Smooth muscle cell of the brain vasculature (primary cell): ENCODE measurements at places on chromosomes 16 and 17.

GRCh38 chr16:30615358-30616091 is 5.3 kb upstream of the ZNF689 start:
- no peak for DNase-seq

DNA sequence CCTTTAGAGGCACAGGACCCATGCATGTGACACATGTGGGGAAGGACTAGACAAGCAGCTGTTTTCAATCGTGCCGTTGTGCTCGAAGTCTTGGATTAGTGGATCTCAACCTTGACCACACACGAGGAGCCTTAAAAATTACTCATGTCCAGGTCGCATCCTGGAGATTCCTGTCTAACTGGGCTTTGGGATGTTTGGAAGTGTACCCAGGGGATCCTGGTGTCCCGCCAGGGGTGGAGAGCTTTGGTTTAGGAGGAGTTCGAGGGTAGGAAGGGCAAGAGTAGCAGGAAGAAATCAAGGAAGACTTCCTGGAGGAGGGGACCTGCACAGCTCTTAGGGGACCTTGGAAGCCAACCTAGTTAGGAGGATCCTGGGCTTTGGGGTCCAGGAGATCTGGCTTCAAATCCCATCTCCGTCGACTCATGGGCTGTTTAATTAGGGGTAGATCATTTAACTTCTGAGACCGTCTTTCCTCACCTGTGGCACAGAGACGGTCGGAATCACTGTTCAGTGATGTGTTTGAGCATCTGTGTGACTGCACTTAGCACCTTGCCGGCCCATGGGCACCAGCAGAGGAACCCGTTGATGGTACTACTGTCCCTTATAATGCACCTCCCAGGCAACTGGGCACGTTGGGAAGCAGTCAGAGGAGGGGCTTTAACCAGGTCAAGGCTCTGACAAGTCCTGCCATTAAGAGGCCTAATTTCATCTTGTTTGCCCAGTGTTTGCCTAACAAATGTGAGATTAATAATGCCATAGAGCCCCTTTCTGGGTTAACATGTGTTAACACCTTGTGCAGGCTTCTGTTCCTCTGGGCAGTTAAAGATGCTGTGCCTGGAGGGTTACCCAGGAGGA is 102.0 kb upstream of the PLCG2 start:
- no peak for DNase-seq

GRCh38 chr16:88941913-88942909 is 34.8 kb downstream of the CBFA2T3 start:
- DNase-seq = no peak

DNA sequence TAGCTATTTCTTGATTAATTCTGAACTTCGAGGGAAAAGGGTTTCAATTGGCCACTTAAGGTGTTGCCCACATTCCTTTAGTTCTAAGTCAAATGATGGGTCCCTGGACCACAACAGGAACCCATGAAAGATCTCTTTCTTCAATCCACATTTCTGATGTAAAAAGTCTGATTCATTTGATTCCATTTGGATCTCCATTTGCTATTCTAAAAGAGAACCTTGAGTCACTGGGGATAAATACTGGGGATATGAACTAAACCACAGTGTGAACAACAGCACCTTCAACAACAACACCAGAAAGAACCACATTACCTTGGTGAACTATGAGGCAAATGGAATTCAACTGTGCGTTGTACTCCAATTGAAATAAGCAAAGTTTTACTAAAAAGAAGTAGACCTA is 108.9 kb upstream of the IRX5 start:
- no peak for DNase-seq

DNA sequence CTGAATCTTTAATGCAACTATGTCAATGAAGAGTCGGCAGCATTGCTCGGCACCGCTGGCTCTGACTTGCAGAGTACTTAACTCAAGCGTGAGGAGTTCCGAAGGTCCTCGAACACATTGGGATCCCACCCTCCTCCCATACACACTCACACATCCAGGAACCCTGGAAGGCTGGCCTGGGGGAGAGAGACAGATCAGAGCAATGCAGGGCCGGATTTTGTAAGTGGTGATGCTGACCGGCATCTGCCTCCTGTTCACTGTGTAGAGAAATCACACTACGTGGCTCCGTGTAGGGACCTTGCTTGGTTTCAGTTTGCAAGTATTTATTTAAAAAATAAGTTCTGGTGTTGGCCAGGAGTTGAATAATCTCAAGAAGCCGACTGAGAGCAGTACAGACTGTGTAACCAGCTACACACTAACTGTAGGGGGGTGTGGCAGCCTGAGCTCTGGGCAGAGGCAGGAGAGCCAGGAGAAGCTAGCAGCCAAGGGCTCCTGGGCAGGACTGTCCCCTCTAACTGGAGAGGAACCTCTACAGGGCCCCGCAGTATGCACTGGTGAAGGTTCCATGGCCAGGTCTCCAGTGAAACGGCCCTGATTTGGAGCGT is 190.2 kb upstream of the TNRC6C start:
- DNase-seq = no peak

DNA sequence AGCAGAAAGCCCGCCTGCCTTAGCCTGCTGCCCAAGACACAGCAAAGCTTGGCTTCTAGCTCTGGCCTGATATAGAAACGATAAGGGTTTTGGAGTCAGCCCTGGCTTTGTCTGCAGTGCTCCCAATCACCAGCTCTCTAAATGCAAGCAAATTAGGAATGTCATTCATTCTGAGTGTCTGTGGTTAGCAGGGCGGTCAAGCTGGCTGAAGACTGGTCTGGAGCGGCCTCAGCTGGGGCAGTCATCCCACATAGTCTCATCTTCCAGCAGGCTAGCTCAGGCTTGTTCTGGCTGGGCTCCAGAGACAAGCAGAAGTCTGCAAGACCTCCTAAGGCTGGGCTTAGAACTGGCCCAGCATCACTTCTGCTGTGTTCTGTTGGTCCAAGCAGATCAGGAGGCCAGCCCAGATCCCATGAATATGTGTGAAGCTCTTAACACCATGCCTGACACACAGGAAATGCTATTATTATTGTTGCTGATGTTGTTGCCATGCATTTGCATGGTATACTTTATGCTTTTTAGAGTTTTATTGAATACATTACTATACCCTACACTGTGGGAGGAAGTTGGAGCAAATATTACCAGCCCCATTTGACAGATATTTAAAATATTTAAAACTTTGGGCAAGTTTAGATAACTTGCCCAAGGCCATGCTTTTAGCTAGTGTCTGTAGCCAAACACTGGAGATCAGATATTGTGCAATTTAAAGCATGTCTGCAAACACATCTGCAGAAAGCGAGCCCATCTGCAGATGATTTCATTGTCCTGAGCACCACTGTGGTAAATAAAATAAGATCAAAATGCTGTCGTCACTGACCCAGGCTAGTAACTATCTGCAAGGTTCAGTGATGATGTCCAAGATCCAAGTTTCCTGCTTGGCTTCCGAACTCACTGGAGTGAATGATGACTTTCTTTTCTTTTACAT is 24.8 kb downstream of the TMC7 start:
- DNase-seq = no peak

DNA sequence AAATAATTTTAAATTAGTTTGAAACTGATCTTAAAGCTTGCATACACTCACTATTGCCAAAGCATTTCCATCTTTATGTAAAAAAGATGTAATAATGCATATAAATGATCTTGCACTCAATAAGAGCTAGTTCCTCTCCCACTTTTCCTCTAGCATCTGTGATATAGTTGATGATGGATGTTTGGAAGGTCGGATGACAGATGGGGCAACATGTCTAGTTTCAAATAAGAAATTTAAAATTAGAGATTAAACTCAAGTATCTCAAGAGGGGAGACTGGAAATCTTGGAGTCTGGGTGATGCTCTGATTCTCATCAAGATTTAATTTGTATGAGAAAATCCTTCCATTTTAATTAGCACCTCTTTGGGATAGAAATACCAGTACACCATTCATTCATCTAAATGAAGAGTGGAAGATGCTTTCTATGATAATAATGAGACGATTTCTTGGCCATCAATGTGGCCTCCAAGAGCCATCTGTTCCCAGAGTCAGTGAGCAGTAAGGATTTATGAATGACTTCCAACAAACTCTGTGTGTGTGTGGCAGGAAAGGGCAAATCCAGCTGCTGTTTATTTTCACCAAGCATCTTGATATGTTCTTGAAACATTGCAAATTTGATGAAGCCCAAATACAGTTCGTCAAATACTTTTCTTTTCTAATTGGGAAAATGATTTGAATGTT is 616.3 kb upstream of the CDH8 start:
- DNase-seq = no peak

DNA sequence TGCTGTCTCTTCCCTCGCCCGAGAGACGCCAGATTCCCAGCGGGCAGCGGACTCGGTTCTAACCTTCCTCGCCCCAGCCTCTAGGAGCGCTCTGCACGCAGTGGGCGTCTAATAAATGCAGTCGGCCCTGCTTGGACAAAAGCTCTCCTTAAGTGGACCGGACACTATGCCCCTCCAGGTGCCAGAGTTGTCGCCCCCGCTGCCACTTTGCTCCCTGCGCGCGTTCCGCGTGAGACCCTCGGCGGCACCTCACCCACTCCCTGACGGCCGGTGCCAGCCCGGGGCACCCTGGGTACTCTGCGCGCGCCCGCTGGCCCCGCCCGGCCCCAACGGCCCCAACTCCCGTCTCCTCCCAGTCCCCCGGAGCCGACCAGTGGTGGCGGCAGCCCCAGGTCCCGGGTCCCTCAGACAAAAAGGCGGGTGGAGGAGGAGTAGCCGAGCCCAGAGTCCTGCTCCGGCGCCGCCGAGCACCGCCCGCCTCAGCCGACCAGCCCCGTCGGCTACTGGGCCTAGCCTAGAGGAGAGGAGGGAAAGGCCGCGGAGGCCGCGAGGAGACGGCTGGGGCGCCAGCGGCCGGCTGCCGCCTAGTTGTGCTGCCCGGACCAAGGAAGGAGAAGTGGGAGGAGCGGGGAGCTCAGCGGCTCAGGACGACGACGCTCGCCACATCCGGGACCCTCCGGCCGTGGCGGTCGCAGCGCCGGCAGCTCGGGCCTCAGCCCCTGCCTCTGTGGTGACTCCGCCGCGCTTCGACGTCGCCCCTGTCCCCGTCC is 123.0 kb downstream of the GOSR1 start:
- peak; percentile 24 for DNase-seq

DNA sequence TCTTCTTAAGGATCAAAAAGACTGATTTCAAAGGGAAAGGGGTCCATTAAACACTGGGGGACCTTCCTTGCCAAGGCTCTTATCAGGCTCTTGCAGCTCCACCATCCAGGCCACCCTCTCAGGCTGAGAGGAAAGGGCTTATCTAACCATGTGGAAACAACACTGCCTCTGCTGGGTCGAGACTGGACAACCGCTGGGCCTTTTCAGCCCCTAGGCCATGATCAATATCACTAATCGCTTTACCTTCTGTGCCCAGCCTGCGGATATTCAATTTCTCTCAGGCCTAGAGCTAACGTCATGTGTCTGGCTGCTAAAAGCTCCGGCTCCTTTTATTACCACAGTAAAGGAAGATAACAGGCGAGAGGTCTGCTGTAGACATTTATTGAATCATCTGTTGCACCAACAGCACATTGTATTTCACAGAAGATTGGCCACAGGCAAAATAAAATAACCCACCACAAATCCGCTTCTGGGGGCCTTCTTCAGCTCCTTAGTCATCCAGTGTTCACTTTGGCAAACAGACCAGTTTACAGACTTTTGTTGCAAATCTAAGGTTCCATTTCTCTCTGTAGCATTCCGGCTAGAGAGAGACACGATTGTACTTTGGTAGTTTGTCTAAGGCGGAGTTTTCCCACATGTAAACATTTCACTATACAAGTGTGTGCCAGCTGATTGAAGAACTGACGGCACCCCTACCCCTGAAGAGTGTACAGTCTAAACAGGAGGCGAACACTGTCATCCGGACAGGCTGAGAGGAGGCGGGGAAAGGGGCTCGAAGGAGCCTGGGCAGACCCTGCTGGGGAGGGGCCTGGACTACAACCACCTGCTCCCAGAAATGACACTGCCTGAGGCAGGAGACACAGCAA is 13.9 kb downstream of the CYB561 start:
- DNase-seq = no peak

- DNase-seq = no peak
Observed at GRCh38 chr16:87535457-87535854, 42.6 kb upstream of the ZCCHC14 start.

GRCh38 chr16:48687421-48688038 is 77.5 kb upstream of the N4BP1 start:
- peak; percentile 33 for DNase-seq

- DNase-seq = no peak
Observed at GRCh38 chr16:82738699-82739098, 111.9 kb downstream of the CDH13 start.

DNA sequence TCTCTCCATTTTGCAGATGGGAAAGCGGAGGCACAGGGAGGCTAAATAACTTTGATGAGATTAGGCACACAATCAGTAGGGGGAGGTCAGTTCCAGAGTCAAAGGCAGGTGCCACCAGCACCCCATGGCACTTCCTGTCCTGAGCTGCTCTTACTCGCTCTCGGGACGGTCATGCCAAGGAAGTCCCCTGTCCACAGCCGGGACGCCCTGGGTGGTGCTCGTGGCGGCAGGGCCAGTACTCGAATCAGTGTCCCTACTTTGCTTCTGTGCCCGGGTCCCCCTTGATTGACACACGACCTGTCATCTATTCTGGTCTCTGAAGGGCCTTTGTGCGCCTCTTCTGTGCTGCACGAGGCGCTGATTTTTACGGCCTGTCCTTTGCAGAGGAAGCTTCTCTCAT is 31.3 kb downstream of the IRF8 start:
- no peak for DNase-seq

- no peak for DNase-seq
Observed at GRCh38 chr16:85164838-85165516, 52.7 kb upstream of the CIBAR2 start.
